ENCODE measurements at places on chromosomes 7 and 10.

- DNase-seq: no peak
Measured at GRCh38 chr10:128932071-128932820, 534.8 kb upstream of the MGMT start.

DNA sequence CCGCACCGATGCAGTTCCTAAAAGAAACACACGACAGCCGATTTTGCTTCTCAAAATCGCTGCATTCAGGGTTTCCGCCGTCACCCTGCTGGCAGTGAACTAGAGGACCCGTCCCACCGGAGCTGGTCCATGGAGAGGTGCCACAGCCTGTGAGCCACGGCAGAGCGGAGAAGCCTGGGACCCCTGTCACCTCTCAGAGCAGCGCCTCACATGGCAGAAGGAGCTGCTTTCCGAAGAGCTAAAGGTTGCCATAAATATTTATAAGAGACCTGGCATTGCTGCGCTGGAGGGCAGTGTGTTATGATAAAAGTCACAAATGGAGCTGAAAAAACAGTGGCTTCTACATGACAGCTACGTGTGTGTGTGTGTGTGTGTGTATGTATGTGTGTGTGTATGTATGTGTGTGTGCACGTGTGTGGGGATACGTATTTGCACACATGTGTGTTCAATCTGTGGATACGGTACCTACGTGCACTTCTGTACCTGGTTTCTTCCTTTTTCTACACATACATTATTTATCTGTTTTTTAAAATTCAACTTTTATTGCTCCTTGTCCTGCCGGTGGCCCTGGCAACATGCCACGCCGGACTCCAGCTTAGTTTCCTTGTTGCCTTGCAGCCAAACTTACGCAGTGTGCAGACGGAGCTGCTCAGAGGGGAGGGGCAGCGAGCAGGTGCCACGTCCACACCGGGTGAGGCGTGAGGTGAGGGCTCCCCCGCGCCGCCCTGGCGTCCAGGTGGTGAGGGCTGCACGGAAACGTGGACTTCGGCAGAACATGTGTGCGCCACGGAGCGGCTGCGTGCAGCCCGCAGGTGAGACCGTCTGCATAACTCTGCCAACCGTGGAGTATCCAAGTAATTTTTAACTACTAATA, 115.2 kb upstream of the PITRM1 start:
- DNase-seq: no peak

GRCh38 chr7:78041423-78041822, 242.8 kb downstream of the PHTF2 start:
- DNase-seq: no peak

DNA sequence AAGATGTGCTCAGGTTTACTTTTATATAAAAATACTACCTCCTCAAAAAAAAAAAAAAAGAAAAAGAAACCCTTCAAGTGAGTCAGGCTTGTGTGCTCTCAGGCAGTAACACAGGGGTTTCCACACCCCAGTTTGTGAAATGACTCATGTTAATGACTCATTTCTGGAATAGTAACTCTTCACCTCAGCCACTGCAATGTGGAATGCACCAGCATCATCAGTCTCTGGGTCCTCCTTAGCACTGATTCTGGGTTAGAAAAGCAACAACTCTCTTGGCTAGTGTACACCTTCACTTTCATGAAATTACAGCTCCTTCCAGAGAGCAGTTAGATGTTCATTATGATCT, 110.6 kb downstream of the EMX2 start:
- DNase-seq: no peak

GRCh38 chr7:20438694-20439376, 108.1 kb downstream of the ITGB8 start:
- DNase-seq: no peak

DNA sequence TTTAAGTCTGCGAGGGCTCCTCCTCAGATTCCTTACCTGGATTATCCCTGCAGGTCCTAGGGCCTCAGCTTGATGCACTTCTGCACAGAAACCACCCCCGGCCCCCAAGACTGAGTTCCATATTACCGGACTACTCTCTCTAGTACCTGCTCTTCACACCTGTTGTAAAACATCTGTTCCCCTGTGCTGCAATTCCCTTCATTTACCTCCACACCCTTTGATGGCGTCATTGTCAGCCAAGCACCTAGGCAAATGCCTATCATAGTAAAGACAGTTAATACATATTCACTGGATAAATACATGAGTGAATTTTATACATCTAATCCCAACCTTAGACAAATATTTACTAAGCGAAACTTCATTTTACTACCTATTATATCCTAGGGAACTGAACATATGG, 275.5 kb downstream of the PLXDC2 start:
- DNase-seq: no peak

GRCh38 chr7:95642173-95642572, 45.9 kb upstream of the PDK4 start:
- DNase-seq: no peak

DNA sequence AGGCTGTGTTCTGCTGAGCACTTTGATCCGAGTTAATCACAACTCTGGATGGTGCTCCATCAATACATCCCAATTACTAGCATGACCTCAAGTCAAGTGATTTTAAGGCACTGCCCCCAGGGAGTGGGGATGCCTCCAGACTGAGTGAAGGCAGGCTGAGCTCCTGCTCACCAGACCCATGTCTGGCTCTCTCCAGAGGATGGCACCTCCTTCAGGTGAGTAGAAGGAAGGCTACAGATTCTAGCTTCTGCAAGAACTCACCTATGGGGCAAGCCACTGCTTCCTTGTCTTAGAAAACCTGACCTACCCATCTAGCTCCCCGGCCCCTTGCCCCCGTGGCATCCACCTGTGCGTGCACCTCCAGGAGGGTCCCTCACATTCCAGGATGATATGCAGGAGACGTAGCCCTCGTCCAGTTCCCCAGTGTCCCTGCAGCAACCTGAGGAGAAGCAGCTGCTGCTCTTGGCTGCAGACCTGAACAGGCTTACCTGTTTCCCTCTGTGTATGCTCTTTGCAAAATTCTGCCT, 390.3 kb downstream of the GRID1 start:
- no peak for DNase-seq

DNA sequence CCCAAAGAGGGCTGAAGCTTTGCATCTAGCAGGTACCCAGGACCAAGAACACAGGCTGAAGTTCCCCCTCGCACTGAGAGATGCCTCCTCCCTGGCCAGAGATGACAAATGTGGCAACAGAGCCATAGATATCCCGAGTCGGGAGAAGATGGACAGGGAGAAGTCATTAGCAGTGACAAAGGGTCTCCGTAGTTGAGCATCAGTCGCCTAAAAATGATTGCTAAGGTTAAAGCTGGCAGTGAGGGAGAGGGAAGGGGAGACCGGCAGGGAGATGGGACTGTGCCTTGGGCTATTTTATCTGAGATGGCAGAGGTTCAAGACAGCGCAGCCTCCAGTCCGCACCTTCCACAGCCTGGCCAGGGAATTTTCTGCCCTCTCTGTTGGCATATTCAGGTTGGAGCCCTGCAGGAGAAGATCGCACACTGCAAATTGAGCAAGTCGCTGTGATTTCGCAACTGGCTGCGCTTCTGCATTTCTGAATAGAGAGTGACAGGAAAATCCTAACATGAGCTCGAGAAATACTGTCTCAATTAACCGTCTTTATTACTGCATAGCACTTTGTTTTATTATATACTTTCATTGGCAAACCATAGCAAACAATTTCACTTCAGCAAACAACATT, 238.9 kb upstream of the GPR26 start:
- DNase-seq: no peak

All from brain pericyte (primary cell).